ENCODE measurements at places on chromosomes 7 and 10.
A peak's percentile ranks its signal among the peaks of the same experiment; 100 is the strongest.

DNA sequence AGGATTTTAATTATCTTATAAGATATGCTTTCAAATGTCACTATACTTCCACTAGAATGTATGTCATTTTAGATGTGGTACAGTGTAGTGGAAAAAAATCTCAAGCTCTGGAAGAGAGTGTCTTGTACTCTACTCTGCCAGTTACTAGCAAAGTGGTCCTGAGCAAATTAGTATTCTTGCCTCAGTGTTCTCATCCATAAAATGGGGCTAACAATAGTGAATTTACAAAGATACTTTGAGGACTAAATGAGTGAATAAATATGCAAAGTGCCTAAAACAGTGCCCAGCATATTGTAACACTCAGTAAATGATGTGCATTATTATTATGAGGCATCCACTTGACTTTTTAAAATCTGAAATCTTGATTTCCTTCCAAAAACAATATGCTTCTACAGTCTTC, 488.9 kb upstream of the PHF14 start:
- no peak for DNase-seq

- DNase-seq = no peak
Measured at GRCh38 chr10:131908151-131908550, 7.3 kb downstream of the PPP2R2D start.

GRCh38 chr7:120735791-120736190, 122.2 kb downstream of the TSPAN12 start:
- DNase-seq = no peak

GRCh38 chr7:94471604-94472003, 38.0 kb upstream of the CASD1 start:
- DNase-seq = no peak

DNA sequence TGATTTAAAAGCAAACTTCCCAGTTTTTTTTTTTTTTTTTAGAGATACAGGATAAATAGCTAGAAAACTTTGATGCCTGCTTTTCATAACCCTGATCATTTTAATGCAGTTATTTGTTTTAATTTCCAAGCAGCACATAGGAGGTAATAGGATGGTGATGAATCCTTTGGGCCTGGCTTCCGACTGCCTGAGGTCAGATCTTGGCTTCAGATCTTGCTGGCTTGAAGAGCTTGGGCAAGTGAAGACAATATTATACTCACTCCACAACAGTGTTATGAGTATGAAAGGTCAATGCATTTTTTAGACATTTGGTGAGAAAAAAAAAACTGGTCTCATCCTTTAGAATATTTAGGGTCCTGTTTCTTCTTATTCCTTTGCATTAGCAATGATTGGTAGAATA, 124.8 kb upstream of the PRKCQ start:
- DNase-seq = no peak

GRCh38 chr10:80462299-80462980, 8.3 kb downstream of the TSPAN14 start:
- no peak for DNase-seq

GRCh38 chr10:121655254-121656144, 57.3 kb upstream of the FGFR2 start:
- DNase-seq = no peak

GRCh38 chr10:26221541-26221940, 5.0 kb downstream of the GAD2 start:
- DNase-seq = no peak

- no peak for DNase-seq
Measured at GRCh38 chr7:55013851-55014250, 5.0 kb upstream of the EGFR start.

DNA sequence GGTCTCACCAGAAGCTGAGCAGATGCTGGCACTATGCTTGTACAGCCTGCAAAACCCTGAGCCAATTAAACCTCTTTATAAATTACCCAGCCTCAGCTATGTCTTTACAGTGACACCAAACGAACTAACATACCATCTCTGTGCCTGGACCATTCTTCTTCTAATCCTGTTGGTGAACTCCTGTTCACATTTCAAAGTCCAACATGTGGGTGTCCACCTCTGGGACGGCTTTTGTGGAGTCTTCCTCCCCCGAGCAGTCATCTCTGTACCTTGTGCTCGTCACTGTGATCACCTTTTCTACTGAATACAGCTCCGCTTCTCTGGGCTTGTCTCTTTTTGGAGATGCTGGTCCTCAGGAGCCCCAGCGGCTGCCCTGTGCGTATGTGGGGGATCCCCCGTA, 7.4 kb upstream of the ESYT2 start:
- DNase-seq = no peak

DNA sequence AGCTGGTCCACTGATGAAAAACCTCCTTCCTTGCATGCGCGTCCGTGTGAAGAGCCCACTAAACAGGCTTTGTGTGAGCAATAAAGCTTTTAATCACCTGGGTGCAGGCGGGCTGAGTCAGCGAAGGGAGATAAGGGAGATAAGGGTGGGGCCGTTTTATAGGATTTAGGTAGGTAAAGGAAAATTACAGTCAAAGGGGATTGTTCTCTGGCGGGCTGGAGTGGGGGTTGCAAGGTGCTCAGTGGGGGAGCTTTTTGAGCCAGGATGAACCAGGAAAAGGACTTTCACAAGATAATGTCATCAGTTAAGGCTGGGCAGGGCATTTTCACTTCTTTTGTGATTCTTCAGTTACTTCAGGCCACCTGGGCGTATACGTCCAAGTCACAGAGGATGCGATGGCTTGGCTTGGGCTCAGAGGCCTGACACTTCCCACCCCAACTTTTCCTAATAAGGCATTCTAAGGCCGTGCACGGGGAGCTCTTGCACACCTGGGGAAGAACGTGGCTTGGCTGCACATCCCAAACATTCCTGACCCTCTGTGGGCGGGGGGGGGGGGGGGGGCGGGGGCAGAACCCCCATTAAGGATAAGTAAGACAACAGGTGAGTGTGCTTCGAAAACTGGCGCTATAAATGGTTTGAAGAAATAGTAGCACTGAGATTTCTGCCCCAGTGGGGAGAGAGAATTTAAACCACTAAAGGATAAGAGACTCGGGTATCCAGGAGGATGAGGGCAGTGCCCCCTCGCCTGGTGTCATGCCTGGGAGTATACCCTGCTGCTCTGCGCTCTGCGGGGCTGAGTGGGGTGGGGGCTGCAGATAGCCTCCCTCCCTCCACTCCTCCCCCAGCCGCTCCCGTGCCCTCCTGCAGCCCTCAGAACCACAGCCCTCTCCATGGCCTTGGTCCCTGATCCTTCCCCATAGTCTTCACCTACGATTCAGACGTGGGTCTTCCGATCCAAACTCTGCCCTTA, 217.6 kb downstream of the MLLT10 start:
- no peak for DNase-seq

DNA sequence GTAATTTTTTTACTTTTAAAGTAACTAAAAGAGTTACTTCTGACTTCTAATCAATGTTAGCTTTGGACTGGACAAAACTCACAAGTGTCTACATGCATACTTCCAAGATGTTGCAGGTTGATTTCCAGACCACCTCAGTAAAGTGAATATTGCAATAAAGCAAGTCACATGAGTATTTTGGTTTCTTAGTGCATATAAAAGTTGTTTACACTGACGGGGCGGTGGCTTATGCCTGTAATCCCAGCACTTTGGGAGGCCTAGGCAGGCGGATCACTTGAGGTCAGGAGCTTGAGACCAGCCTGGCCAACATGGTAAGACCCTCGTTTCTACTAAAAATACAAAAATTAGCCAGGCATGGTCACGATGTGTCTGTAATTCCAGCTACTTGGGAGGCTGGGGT, 40.8 kb downstream of the PANK1 start:
- DNase-seq = no peak

- DNase-seq = no peak
Measured at GRCh38 chr7:45293295-45293942, 135.8 kb downstream of the RAMP3 start.

- no peak for DNase-seq
Measured at GRCh38 chr7:30563326-30563942, 31.2 kb upstream of the GARS1 start.

- DNase-seq = peak; percentile 48
Measured at GRCh38 chr10:16545116-16545736, 23.5 kb upstream of the C1QL3 start.

DNA sequence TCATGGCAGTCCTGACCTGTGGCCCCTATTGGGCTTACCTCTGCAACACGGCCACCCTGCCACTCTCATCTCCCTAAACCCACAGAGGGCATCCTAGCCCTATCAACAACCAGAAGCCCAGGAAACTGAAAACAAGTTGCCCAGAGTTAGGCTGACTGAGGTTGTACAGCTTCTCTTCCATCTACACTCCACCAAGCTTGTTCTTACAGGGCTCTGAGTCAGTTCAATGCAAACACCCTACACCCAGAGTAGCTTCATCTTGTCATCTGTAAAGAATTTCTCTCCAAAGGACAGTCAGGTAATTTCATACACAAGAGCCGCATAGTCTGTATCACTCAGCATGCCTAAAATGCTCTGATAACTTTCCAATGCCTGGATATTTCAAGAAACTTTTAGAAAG, 175.4 kb downstream of the ARID5B start:
- DNase-seq = peak; percentile 42

DNA sequence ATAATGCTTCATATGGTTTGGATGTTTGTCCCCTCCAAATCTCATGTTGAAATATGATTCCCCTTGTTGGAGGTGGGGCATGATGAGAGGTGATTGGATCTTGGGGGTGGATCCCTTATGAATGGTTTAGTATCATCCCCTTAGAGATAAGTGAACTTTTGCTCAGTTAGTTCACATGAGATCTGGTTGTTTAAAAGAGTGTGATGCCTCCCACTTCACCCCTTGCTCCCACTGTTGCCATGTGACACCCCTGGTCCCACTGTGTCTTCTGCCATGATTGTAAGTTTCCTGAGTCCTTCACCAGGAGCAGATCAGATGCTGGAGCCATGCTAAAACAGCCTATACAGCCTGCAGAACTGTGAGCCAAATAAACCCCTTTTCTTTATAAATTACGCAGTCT, 13.1 kb upstream of the AUTS2 start:
- no peak for DNase-seq

- peak; percentile 79 for DNase-seq
Measured at GRCh38 chr7:30173058-30173897, 38.5 kb downstream of the MTURN start.

- DNase-seq = no peak
Measured at GRCh38 chr10:109904397-109904796, 18.9 kb downstream of the XPNPEP1 start.

GRCh38 chr10:37701781-37702493, 155.5 kb downstream of the ZNF248 start:
- DNase-seq = no peak

DNA sequence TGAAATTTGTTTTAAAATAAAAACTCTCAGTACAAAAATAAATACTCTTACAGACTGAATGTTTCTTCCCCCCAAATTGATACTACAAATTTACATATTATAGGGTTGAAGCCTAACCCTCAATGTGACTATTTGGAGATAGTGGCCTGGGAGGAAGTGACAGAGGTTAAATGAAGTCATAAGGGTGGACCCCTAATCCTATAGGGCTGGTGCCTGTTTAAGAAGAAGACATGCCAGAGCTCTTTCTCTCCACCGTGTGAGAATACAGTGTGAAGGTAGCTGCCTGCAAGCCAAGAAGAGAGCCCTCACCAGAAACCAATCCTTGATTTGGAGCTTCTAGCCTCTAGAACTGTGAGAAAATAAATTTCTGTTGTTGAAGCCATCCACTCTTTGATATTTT, 67.6 kb downstream of the MCU start:
- no peak for DNase-seq

DNA sequence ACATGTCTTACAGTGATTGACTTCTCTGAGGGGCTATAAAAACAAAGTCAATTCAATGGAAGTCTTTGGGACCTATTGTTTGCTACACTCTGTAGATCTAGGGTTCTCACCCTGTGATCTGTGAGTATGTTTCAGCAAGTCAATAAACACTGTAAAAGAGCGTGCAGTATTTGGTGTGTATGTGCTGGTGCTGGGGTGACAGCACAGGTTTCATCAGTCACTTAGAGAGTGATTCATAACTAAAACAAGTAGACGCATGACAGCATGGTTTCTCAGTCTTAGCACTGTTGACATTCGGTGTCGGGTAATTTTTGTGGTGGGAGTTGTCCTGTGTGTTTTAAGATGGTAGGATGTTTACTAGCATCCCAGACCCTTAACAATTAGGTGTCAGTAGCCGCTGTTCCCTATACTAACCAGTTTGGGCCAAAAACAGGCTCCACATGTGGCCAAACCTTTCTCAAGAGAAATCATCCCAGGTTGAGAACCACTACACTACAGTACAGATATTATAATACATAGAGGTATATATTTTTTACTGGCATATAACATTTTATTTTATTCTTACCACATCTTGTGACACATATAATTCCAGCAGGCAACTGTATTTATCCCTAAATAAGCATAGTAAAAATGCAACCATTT, 411.8 kb downstream of the ARL4A start:
- peak; percentile 40 for DNase-seq

DNA sequence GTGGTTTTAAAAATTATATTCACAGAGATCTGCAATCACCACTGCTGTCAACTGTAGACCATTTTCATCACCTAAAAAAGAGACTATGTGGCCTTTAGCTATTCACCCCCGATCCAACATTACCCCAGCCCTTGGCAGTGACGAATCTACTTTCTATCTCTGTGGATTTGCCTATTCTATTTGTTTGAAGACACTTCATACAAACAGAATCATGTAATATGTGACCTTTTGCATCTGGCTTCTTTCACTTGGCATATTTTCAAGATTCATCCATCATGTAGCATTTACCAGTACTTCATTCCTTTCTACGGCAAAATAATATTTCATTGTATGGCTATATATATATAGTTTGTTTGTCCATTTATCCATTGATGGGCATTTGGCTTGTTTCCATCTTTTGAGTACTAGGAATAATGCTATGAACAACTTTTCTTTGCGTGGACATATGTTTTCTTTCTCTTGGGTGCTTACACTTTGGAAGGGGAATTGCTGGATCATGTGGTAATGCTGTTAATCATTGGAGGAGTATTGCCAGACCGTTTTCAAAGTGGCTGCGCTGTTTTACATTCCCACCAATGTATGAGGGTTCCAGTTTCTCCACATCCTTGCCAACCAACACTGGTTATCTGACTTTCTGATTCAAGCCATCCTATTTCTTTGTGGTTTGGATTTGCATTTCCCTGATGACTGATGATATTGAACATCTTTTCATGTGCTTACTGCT, 22.3 kb downstream of the ADAMTS14 start:
- peak; percentile 39 for DNase-seq

DNA sequence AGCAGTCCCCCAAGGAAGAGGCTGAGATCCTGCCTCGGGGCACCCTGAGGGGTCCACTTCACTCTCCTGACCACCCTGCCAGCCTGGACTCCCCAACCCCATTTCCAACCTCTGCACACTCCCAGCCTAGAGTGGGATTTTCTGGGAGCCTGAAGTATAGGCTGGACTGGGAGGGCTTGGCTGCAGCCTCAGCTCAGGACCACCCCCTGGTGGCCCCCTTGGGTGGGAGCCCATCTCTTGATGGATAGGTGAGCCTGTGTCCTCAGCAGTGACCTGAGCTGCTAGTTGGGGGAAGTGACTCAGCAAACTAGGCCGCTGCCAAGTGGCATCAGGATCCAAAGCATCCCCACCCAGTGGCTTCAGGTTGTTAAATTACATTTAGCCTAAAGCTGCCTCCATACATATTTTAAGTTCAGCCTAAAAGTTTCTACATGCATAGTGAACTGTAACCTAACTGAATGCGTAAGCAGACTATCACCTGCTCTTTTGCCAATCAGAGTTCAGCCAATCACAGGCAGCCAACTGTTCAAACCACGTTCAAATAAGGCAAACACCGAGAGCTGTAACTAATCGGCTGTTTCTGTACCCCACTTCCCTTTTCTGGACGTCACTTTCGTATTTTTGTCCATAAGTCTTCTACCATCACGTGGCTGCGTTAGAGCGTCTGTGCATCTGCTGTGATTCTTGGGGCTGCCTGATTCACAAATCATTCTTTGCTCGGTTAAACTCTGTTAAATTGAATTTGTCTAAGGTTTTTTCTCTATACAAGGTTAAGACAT, 144.0 kb downstream of the PLPP4 start:
- no peak for DNase-seq

GRCh38 chr10:101217044-101217425, 12.2 kb downstream of the LBX1 start:
- no peak for DNase-seq

Measured in AG08396 (cell line).